Activated naive CD4-positive, alpha-beta T cell treated with anti-CD3 and anti-CD28 coated beads for 36 hours (primary cell): ENCODE measurements at places on chromosomes 1 and 21. TPM values are rescaled to one million over a fixed set of nuclear protein-coding genes. Genes with fewer than 3 reads are reported as not detected.

The MYOG gene
- total RNA-seq = not detected

The HTR6 gene
- 0.19 TPM for total RNA-seq

The GBP7 gene
- total RNA-seq = not detected

DNA sequence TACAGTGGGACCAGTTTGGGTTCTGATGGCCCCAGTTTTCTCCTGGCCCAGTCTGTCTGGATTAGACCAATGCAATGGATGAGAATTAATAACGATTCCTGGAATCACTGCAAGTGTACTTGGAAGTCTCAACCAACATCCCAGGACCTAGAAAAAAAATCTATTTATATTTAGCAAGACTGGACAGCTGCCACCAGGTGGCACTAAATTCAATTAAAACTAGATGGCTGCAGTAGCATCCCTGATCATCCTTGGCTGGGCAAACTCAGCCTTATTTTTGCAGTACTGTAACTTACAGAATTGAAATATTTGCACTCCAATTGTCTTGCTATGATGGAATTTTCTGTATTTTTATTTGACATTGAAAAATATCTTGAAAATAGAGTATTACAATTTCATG lies 165.7 kb downstream of the NCAM2 start:
- peak; percentile 51 for DNase-seq
